Ovary (tissue), 10 donors: ENCODE measurements at places on chromosomes 11 and 22. TPM values are rescaled to one million over a fixed set of nuclear protein-coding genes. Genes with fewer than 3 reads are reported as not detected.

DNA sequence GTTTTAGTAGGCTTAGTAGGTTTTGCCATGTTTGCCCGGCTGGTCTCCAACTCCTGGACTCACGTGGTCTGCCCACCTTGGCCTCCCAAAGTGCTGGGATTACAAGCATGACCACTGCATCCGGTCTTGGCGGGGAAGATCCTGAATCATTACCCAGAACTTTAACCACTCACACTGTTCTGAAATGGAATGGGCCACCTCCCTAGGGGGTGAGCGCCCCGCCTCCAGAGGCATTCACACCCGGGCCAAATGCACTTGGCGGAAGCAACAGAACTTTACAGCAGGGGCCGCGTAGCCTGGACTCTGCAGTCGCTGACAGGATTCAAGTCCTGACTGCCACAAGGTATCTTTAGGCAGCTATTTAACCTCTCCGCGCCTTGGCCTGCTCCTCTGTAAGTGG, 5.4 kb downstream of the CCDC86 start:
- H3K4me1 ChIP-seq, result peaks cover 6% of the 10 kb centered on the region
- no peak for DNase-seq
- H3K4me3 ChIP-seq, result no peak overlapping the region
- H3K36me3 ChIP-seq, result no peaks in the 10 kb centered on the region
- H3K27ac ChIP-seq, result no peak overlapping the region

- H3K4me1 ChIP-seq, result no peaks in the 10 kb centered on the region
- H3K36me3 ChIP-seq, result no peaks in the 10 kb centered on the region
- H3K27me3 ChIP-seq, result no peaks in the 10 kb centered on the region
- H3K4me3 ChIP-seq, result no peak overlapping the region
Observed at GRCh38 chr11:118661425-118662301, 17.8 kb downstream of the TREH start.

GRCh38 chr11:64070314-64070681, 34.6 kb downstream of the FLRT1 start:
- H3K4me3 ChIP-seq, result no peak overlapping the region
- no peak for DNase-seq
- H3K4me1 ChIP-seq, result peaks cover 9% of the 10 kb centered on the region
- H3K27me3 ChIP-seq, result no peaks in the 10 kb centered on the region

GRCh38 chr11:44726283-44727113, at the start of gene TSPAN18:
Gene TSPAN18, plus strand, starts transcription at chr11:44726962. Its CDS starts 179,455 bp downstream, at chr11:44906417.
- no peaks in the 10 kb centered on the region for H3K36me3 ChIP-seq
- H3K27me3 ChIP-seq, result no peaks in the 10 kb centered on the region
- peak within 1 kb of the TSS; percentile 55 for H3K4me3 ChIP-seq
- DNase-seq, result peak; percentile 35

- H3K4me1 ChIP-seq, result peaks cover 10% of the 10 kb centered on the region
- H3K4me3 ChIP-seq, result no peak overlapping the region
- H3K27ac ChIP-seq, result no peak overlapping the region
- no peak for DNase-seq
Observed at GRCh38 chr11:1839924-1840779, 1.4 kb downstream of the TNNI2 start.

GRCh38 chr11:73157101-73158010, 15.2 kb upstream of the FCHSD2 start:
- no peak overlapping the region for H3K4me3 ChIP-seq
- no peaks in the 10 kb centered on the region for H3K27me3 ChIP-seq
- no peak overlapping the region for H3K27ac ChIP-seq
- peak; percentile 66 for DNase-seq
- peaks cover 10% of the 10 kb centered on the region for H3K4me1 ChIP-seq

DNA sequence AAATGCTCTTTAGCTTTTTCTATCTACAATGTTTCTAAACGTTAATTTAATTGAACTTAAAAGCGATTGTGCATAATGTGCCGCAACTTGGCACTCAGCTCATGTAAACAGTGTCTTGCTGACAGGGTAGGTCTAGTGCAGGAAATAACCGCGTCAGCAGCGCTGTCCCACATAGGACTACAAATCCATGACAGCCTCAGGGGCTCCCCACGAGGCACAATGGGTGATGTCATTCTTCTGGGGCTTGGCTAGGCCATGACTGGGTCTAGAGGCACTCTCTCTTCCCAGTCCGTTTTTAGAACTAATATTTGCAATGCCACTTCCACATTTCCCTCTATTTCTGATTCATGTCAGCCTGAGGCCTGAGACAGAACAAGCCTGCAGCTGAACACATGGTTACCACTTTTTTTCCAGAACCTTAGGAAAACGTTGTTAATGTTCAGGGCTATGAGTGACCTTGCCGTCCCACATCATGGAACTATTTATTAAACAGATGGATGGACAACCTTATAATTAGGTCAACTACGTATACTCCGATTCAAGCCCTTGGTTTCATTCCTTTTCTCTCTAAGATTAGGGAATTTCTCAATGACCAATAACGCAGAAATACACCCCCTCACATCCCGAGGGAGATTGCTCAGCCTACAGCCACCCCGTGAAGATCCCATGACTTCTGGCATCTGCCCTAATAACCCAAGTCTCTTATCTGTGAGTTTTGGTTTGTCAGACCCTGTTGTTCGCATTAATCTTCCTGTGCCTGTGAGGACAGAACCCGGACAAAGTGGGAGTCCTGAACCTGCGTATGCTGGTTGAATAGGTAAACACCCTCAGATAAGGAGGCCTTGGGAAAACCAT, 19.4 kb upstream of the SNX32 start:
- no peak overlapping the region for H3K27ac ChIP-seq
- no peaks in the 10 kb centered on the region for H3K27me3 ChIP-seq
- peaks cover 2% of the 10 kb centered on the region for H3K4me1 ChIP-seq

DNA sequence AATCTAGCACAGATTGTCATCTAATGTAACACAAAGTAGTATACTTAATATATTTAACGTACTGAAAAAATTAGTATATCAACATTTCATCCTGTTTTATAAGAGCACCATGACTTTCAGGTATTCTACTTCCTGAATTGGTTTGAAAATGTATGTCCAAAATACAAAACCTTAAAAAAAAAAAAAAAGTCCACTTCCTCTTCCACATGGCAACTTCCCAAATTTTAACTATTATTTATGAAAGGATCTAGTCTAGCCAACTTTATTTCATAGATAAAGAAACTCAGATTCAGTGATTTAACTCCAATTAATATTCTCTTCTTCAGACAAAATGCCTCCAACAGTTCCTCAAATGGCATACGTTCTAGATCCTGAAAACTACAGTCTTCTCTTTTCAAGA, 44.0 kb downstream of the PIK3C2A start:
- no peak overlapping the region for H3K27ac ChIP-seq
- peaks cover 5% of the 10 kb centered on the region for H3K4me1 ChIP-seq
- H3K27me3 ChIP-seq, result no peaks in the 10 kb centered on the region
- H3K36me3 ChIP-seq, result no peaks in the 10 kb centered on the region

- no peaks in the 10 kb centered on the region for H3K4me1 ChIP-seq
- no peak for DNase-seq
- no peaks in the 10 kb centered on the region for H3K36me3 ChIP-seq
Observed at GRCh38 chr11:84563356-84563755, 1063.8 kb downstream of the DLG2 start.

DNA sequence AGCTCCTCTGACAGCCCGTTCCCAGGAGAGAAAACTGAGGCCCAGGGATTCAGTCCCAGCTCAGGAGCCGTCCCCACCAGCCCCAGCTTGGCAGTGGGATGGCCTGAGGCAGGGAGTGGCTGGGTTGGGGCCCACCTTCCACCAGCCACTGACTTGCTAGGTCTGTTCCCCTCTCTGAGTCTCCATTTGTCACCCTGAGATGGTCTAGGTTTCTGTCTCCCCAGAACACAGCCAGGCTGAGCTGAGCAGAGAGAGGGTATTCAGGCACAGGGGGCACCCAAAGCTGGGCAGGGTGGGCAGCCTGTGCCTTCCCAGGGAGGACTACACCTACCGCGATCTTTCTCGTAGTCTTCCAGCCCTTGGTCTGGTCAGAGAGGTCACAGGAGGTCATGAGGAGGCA, 95.7 kb downstream of the PDE2A start:
- no peak overlapping the region for H3K4me3 ChIP-seq
- no peaks in the 10 kb centered on the region for H3K27me3 ChIP-seq
- H3K36me3 ChIP-seq, result no peaks in the 10 kb centered on the region
- no peak overlapping the region for H3K27ac ChIP-seq

GRCh38 chr22:37971475-37972434, 12.6 kb downstream of the SOX10 start:
- H3K4me3 ChIP-seq, result no peak overlapping the region
- H3K36me3 ChIP-seq, result no peaks in the 10 kb centered on the region
- no peaks in the 10 kb centered on the region for H3K27me3 ChIP-seq
- H3K4me1 ChIP-seq, result no peaks in the 10 kb centered on the region

DNA sequence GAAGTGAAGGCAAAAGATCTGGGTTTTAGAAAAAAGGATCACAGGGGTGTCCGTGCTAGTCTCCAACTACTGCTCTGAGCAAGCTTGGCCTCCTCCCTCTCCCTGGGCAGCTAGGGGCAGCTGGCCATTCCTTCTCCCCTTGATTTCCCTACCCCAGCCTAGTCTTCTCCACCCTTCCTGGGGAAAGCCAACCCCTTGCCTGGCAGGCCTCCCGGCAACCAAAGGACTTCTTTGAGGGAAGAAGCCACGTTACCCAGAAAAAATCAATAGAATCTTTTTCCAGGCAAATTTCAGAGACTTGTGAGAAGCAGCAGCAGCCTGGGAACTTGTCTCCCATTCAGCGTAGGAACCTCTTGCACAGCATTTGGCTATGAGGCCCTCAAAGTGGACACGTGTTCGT, 91.5 kb downstream of the MIAT start:
- peak; percentile 43 for DNase-seq
- peaks cover 5% of the 10 kb centered on the region for H3K4me1 ChIP-seq
- no peaks in the 10 kb centered on the region for H3K27me3 ChIP-seq
- peak overlapping the region; percentile 68 for H3K27ac ChIP-seq

GRCh38 chr11:46533396-46534100, 60.3 kb downstream of the AMBRA1 start:
- no peaks in the 10 kb centered on the region for H3K36me3 ChIP-seq
- DNase-seq, result no peak
- no peaks in the 10 kb centered on the region for H3K27me3 ChIP-seq
- no peak overlapping the region for H3K4me3 ChIP-seq
- H3K27ac ChIP-seq, result no peak overlapping the region

DNA sequence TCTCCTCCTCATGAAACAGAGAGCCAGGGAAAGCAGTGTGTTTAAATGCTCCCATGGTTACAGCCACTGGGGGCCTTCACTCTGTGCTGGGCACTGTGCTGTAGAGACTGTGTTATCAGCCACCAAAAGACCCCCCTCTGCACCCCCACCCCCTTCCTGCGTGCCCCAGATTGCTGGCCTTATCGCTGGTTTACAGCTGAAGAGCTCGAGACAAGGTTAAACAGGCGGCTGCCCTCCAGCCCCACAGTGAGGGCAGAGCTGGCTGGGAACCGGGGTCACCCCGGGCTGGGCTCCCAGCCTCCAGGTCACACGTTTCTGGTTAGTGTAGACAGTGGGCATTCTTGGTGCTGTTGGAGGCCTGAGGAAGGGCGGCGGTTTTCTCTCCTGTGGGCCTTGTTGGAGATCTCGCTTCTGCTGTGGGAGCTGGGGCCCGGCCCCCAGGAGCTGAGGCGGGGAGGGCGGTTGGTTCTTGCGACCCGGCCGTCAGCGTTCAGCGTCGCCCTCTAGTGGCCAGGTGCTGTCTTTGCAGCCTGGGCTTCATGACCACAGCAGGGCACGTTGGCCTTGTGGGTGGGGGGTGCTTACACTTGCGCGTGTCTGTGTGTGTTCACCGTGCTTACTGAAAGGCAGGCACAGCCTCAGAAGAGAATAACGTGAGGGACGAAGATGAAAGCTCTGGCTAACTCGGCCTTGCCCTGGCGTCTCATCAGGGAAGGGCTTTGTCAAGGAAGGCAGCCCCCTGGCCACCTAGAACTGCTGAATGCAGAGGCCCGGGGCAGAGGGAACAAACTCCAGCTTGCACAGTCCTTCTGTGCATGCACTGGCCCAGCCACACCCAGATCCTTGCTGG, 40.8 kb downstream of the TBC1D22A start:
- no peak for DNase-seq
- no peaks in the 10 kb centered on the region for H3K27me3 ChIP-seq
- H3K27ac ChIP-seq, result no peak overlapping the region
- peaks cover 3% of the 10 kb centered on the region for H3K4me1 ChIP-seq
- H3K4me3 ChIP-seq, result no peak overlapping the region

- no peak for DNase-seq
- H3K4me1 ChIP-seq, result no peaks in the 10 kb centered on the region
- no peak overlapping the region for H3K27ac ChIP-seq
- H3K27me3 ChIP-seq, result no peaks in the 10 kb centered on the region
Observed at GRCh38 chr22:49601614-49602321, 225.9 kb downstream of the BRD1 start.

GRCh38 chr11:396948-397548, 3.0 kb downstream of the PKP3 start:
- no peaks in the 10 kb centered on the region for H3K4me1 ChIP-seq
- H3K27ac ChIP-seq, result no peak overlapping the region
- H3K4me3 ChIP-seq, result peak overlapping the region; percentile 24
- H3K27me3 ChIP-seq, result no peaks in the 10 kb centered on the region

DNA sequence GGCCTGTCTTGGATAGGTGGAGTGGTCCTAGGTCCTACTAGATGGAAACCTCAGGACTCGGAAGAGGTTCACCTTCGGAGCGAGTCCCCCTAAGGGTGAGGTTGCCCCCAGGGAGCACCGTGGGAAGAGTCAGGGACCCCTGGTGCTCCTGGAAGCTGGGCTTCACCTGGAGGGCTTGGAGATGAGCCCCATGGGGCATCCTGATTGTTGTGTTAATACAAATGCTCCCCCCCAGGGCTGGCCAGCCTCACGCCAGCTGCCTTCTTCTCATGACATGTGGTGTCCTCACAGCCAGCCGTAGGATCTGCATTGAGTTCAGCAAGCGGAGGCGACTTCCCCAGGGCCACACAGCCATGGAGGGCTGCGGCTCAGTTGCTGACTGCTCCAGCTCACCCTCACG, 1487.5 kb downstream of the BRD1 start:
- H3K27me3 ChIP-seq, result no peaks in the 10 kb centered on the region
- no peak overlapping the region for H3K27ac ChIP-seq
- H3K4me3 ChIP-seq, result no peak overlapping the region
- no peaks in the 10 kb centered on the region for H3K36me3 ChIP-seq

- no peaks in the 10 kb centered on the region for H3K4me1 ChIP-seq
- no peak for DNase-seq
- no peaks in the 10 kb centered on the region for H3K36me3 ChIP-seq
- H3K27ac ChIP-seq, result no peak overlapping the region
- no peaks in the 10 kb centered on the region for H3K27me3 ChIP-seq
- H3K4me3 ChIP-seq, result no peak overlapping the region
Observed at GRCh38 chr11:118012083-118012669, 26.0 kb downstream of the IL10RA start.

- DNase-seq, result no peak
- no peak overlapping the region for H3K27ac ChIP-seq
- no peaks in the 10 kb centered on the region for H3K27me3 ChIP-seq
- H3K4me1 ChIP-seq, result no peaks in the 10 kb centered on the region
- H3K36me3 ChIP-seq, result no peaks in the 10 kb centered on the region
- H3K4me3 ChIP-seq, result no peak overlapping the region
Observed at GRCh38 chr22:43432883-43433415, 21.1 kb downstream of the MPPED1 start.

- H3K36me3 ChIP-seq, result no peaks in the 10 kb centered on the region
- no peak overlapping the region for H3K27ac ChIP-seq
- H3K4me1 ChIP-seq, result no peaks in the 10 kb centered on the region
- no peak overlapping the region for H3K4me3 ChIP-seq
- no peaks in the 10 kb centered on the region for H3K27me3 ChIP-seq
- no peak for DNase-seq
Observed at GRCh38 chr11:133821776-133822175, 23.5 kb downstream of the SPATA19 start.

The LDLRAD3 gene
- polyA plus RNA-seq, result 17.1 TPM

The OR8D4 gene
- polyA plus RNA-seq, result not detected

The MMP13 gene
- not detected for polyA plus RNA-seq

The ACTN3 gene
- 0.22 TPM for polyA plus RNA-seq

The MRGPRX3 gene
- not detected for polyA plus RNA-seq

The TMEM25 gene
- 24.2 TPM for polyA plus RNA-seq

The C11orf87 gene
- polyA plus RNA-seq, result not detected

The OR5P2 gene
- polyA plus RNA-seq, result not detected

The ELMOD1 gene
- polyA plus RNA-seq, result 0.38 TPM

The OR51E1 gene
- polyA plus RNA-seq, result 3.5 TPM

The TRPM5 gene
- polyA plus RNA-seq, result 0.05 TPM
